ENCODE measurements at places on chromosomes 4 and X.

- no peak for DNase-seq
Measured at GRCh38 chrX:137032341-137032694, 1.5 kb downstream of the GPR101 start.

- DNase-seq, result no peak
Measured at GRCh38 chrX:118780911-118781310, 42.7 kb upstream of the ZCCHC12 start.

DNA sequence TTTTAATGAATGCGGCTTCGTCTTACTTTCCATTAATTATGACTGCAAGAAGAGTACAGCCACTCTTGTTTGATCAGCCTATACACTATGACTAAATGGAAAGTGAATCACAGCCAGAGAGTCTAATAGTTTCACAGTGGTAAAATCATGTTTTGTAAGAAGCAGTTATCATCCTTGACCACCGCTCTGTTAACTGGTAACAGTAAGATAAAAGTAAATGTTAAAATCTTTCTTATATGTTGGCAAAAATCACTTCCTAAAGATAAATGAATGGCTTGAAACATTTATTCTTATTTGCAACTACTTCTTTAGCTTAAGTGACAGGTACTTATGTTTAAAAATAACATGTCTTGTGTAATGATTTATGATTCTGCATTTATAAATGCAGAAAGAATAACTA lies 13.2 kb downstream of the GALNT7 start:
- DNase-seq, result no peak

DNA sequence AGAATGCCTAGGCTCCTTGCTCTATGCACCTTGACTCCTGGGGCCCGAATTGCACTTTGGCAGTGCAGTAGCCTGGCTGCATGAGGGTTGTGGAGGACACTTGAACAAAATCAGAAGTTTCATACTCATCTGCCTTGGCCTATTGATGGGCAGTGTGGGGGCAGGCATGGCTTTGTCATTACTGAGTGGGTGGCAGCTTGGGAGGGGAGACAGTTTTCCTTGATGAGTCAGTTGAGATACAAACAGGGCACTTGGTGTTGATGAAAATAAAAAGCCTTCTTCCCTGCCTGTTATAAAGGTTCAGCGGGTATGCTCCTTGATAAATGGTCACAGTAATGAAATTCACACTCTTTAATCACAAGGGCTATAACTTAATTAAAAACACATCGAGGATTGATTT lies 126.8 kb upstream of the MAMLD1 start:
- no peak for DNase-seq

DNA sequence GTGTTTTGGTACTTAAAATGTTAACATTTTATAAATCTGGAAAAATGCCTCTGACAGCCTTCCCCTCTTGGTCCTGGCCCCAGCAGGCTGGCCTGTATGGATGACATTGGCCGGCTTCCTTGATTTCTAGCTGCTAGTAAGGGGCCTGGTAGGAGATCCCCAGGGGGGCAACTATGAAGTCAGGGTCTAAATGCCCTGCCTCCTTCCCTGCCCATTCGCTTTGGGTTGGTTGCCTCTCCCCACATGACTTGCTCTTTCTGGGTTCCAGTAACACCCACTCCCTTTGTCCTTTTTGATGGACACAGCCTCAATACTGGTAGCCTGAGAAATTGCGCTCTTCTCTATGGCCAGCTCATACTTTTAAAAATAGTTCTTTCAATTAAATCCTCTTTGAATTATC lies 78.0 kb upstream of the MAD2L1 start:
- no peak for DNase-seq

DNA sequence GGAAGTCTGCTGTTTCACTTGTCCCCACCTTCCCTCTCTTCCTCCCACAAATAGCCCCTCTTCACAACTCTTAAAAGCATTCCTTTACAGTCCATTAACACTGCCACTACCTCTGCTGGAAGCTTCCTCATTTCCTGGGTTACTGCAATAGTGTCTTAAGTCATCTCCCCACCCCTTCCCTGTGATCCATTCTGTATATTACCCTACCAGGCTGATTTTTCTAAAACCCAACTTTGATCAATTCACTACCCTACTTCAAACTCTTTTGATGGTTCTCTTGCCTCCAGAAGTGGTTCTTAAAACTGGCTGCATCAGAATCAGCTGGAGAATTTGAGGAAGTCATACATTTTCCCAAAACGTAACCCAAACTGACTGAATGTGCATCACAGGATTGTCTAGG lies 8.8 kb upstream of the XIAP start:
- DNase-seq, result no peak

GRCh38 chr4:22537864-22538263 lies 22.0 kb upstream of the ADGRA3 start:
- DNase-seq, result no peak

DNA sequence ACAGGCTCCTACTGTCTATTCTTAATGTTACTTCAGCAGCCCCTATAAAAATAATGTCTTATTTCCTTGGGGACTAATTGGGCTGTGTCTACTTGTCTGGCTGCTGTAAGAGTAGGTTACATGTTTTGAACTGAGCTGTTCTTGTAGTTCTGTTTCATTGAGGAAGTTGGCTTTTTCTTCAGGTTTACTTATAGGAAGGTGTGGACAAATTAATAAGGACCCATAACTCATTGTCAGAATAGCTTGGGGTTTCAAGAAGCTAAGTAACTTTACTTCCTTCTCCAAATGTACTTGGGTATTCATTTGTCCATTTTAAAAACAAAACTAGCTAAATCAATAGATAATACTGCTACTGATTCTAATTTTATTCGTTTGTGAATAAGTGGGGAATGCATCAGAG lies 487.2 kb downstream of the FAT4 start:
- DNase-seq, result no peak

GRCh38 chrX:128897621-128898020 lies 625.7 kb downstream of the SMARCA1 start:
- no peak for DNase-seq

GRCh38 chrX:39536211-39536610 lies 561.5 kb downstream of the BCOR start:
- DNase-seq, result no peak

GRCh38 chr4:171334549-171334948 lies 478.7 kb upstream of the GALNTL6 start:
- no peak for DNase-seq

DNA sequence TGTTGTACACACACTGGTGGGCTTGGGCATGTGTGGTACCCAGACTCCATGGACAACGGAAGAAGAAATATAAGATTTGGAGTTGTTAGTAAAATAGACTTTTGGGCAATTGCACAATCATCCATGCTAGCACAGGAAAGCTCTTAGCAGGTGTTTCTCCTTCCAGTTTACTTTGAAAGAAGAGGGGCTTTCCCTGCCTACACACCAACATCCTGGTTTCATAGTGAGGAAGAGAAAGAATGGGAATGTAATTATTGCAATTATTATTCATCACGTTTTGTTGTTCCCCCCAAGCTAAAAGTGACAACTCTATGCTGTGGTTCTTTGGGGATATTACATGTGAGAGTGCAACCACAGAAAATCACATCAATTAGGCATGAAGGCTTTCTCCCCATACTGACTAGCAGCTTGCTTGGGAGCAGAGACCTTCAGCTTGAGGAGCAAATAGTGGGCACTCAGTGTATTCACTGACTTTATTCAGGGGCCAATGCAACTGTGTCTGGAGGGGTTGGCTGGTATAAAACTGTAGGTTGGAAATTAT lies 57.2 kb upstream of the PUDP start:
- no peak for DNase-seq

- no peak for DNase-seq
Measured at GRCh38 chrX:146754268-146754667, 55.3 kb upstream of the CXorf51B start.

- no peak for DNase-seq
Measured at GRCh38 chr4:97900229-97900628, 243.0 kb downstream of the STPG2 start.

DNA sequence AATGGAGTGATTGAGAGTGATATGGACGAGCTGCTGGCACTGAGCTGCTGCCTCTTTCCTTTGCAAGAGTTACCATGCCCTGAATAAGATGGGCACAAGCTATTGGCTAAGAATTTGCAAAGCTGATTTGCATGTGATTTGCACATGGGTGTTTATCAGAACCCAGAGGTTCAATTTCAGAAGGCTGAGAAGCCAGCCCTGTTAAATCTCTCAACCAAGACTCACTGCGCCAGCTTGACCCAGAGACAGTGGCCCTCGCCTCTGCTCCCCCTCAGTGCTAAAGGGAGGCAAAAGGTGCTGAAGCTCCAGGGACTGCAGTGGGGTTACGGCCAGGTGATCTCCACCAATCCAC lies 701 bp downstream of the ARHGAP4 start:
- DNase-seq, result no peak

DNA sequence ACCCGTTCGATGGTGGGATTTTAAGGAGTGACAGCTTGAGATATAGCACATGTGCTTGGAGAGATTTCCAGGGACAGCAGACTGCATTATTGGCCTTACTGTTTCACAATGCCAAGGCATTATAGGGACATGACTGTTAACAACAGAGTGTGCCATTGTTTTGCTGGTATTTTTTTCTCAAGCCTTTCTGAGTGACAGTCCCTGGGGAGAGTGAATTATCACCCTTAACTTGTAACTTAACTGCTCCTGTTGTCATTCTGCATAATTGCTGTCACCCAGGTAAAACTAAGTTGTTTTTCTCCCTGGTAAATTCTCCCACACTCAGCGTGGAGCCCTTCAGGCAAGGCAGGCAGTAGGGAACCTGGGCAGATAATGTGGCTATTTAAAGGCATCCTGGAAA lies 989.2 kb upstream of the LCORL start:
- DNase-seq, result no peak

DNA sequence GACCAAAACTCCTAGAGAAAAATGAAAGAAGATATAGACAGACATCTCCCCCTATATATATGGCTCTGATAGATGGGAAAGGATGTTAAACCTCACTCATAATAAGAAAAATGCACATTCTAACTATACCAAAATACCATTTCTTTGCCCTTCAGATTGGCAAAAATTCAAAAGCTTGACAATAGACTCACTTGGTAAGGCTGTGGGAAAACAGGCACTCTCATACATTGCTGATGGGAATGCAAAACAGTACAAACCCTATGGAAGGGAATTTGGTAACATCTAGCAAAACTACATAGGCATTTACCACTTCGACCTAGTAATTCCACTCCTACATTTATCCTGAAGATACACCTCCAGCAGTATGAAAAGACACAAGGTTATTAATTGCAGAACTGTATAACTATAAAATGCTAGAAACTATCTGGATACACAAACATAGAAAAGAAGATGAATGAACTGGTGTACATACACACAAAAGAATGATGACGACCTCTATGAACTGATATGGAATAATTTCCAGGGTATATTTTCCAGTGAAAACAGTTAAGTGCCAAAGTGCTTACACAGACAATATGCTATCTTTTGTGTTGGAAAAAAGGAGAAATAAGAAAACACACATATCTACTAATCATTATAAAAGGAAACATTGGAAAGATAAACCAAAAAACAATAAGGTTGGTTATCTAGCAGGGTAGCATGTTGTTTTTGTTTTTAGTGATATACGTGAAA lies 48.5 kb downstream of the WDFY3 start:
- DNase-seq, result no peak

DNA sequence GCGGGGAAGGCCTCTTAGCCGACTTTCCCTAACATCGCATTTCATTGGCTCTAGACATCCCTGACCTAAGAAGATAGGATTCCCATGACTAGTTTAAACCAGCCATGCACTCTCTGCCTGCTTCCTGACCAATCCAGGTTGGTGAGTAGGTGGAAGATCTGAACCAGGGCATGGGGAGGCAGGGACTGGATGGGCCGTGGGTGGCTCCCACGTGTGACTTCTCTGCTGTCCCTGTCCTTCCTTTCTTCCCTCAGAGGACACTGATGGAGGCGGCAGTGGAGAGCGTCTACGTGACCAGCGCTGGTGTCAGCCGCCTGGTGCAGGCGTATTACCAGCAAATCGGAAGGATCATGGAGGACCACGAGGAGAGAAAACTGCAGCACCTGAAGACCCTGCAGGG lies 90.7 kb downstream of the EVC start:
- no peak for DNase-seq

- DNase-seq, result no peak
Measured at GRCh38 chr4:73213916-73214653, 44.5 kb downstream of the ANKRD17 start.

GRCh38 chr4:142596121-142596520 lies 250.0 kb downstream of the INPP4B start:
- no peak for DNase-seq

DNA sequence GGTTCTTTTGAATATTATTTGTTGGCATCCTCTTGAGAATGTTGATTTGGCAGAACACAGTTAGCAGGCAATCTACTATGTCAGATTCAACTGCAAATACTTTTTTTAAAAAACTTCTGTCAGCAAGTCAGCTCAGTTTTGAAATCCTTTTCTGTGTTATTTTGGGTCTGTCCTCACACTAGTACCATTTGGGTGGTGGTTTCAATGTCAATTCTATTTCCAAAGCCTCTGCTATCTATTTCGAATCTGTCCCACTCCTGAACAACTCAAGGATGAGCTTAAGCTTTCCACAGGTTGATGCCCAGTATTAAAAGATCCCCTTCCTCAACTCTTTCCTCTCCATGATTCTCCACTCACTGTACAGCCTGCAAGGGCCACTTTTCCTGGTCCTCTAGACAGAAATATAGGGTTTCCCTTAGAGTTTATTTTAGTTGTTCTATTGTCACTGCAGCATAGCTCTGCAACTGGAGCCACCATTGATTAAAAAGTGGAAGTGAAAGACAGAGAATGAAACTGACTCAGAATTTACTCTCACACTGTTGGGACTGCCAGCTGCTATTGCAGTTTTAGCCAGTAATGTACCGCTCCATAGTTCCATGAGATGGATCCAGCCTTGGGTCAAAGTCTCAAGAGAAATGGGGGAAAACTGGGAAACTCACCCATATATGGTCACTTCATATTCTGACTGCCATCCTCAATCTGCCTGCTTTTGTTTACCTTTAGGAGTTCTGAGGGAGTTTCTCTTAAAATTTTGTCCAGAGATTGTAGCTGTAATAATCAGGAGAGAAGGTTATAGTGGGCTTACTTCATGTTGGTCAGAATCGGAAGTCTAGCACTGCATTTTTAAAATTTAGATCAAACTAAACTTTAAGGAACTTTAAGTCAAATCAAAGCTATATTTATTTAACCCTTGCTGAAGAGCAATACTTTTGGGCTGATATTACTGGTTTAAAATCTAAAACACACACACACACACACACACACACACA lies 14.6 kb downstream of the HDX start:
- no peak for DNase-seq

GRCh38 chr4:87053802-87054767 lies 119.3 kb downstream of the AFF1 start:
- DNase-seq, result no peak

All from T-helper 1 cell (primary cell).